Central memory CD4-positive, alpha-beta T cell (primary cell): ENCODE measurements at places on chromosomes 11 and 22.

GRCh38 chr11:107655602-107656001, 56.3 kb downstream of the SLN start:
- DNase-seq, result no peak

GRCh38 chr22:42959576-42960509, 55.1 kb downstream of the PACSIN2 start:
- DNase-seq, result no peak

- DNase-seq, result no peak
Observed at GRCh38 chr11:120064341-120064740, 73.6 kb downstream of the TRIM29 start.

DNA sequence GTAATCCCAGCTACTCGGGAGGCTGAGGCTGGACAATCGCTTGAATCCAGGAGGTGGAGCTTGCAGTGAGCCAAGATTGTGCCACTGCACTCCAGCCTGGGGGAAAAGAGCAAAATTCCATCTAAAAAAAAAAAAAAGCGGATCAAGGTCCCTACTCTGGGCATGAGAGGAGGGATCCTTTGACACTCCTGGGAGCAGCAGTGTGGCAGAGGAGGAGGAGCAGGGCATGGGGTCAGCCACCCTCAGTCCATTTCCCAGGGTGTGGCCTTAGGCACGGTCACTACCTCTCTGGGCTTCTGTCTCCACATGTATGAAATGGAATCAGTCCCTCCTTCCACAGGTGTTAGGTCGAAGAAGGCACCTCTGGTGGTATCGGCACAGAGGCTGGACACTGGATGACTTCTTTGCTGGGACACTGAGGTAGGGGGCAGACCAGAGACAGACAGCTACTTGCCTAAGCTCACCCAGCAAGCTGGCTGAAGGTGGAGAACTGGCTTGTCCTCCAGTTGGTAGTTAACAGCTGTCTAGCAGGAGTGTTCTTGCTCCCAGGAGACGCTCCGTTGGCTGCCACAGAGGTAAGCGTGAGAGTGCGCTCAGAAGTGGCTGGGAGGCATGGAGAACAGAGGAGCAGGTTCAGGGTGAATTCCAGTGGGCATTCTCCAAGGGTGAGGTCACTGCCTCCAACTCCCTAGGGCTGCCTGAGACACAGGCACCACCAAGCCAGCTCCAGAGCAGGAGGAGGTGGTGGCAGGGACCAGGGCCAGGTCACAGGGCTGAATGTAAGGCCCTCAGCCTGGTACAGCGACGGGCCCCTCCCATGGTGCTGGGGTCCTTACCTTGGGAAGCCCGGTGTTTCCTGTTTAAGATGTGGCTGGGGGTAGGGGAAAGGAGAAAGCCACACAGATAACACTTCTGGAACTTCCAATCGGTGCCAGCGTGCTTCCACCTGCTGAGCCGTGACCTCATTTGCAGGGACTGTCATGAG, 19.5 kb downstream of the TXN2 start:
- no peak for DNase-seq

DNA sequence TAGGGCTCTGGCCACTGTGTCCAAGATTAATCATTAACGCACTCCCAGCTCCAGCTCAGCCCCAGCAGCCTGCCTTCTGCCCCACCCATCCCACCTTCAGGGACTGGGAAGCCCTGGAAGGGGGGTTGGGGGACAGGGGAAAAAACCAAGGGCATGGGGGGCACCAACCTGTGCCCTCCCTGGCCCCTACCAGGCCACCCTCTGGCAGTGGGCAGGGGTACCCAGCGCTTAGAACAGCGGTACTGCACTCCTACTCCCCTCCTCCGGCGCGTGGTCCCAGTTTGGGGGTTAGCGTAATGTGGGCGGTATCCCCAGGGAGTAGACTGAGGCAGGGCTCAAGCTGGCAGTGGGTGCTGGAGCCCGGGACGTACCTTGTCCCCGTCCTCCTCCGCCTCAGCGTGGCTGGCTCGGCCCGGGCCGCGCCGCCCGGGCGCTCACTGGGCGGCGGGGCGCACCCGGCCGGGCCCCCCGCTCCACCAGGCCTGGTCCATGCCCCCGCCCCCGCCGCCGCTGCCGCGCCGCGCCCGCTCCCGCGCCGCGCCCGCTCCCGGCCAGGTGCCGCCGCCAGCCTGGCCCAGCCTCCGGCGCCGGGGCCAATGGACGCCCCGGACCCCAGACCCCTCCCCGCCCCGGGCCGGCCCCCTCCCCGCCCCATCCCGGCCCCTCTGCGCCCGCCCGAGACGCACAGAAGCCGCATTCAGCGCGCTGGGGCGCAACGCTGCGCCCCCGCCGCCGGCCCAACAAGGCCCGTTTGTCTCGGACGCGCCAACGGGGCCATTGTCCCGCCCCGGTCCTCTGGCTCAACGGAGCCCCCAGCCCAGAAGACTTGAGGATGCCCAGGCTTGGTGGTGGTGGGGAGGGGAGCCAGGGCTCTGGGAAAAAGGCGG, at the start of gene GAL3ST1:
TSS of gene GAL3ST1 (minus strand) at position 571 of the 887 bp plus-strand sequence. CDS start 17,273 bp downstream, outside the sequence.
- DNase-seq, result no peak
